ENCODE measurements at places on chromosomes 13 and 19. TPM values are rescaled to one million over a fixed set of nuclear protein-coding genes. Genes with fewer than 3 reads are reported as not detected.

Gene RASIP1
- 0.40 TPM for total RNA-seq

Gene ERFL
- 1.2 TPM for total RNA-seq

Gene ZNF681
- 5.8 TPM for total RNA-seq

Gene C19orf38
- 1.8 TPM for total RNA-seq

Gene CTXN1
- total RNA-seq, result 0.52 TPM

Gene FCGBP
- 7.0 TPM for total RNA-seq

Gene PEAK3
- total RNA-seq, result not detected

Gene LGALS7B
- total RNA-seq, result not detected

Gene RASGRP4
- 0.22 TPM for total RNA-seq

Gene S1PR5
- not detected for total RNA-seq

DNA sequence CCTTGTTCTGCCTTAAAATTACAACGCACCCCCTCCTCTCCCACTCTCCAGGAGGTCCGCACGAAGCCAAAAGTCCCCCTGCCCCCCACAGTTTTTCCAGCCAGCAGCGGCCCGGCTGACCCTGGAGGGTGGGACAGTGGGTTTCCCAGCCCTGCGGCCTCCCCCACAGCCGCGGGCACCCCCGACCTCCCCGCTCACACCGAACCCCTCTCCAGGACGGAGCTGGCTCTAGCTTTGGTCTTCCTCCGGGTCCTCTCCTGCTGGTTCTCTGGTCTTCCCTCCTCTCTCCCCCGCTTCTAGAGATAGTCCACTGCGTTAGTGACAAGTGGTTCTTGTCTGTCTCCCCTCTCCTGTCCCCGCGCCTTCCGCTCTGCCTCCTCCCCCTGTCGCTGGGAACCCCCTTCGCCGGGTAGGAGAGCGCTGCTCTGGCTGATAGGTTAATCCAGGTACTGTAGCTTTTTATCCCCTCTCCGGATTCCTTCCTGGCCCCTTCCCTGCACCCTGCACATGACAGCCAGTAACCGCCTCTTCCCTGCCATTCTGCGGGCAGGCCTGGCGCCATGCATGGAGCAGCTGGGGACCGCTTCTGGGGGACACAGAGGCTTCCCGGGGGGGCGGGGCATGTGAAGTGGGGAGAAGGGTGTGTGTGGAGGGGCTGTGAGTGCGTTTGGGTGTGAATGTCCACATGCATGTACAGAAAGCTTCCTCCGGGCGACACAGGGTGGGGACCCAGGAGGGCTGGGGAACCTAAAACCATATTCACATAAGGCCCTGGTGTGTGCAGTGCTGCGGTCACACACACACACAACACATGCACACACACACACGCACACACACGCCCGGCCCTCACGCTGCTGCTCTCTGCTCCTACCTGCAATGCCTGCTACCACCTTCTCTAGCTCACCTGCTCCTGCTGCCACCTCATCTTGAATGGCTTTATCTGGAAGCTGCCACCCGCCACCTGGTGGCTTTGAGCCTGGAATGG, 17.2 kb downstream of the PRR36 start:
- peaks cover 5% of the 10 kb centered on the region for H3K4me1 ChIP-seq
- no peak overlapping the region for H3K27ac ChIP-seq
- H3K4me3 ChIP-seq, result no peak overlapping the region

- peak overlapping the region; percentile 1 for H3K4me3 ChIP-seq
- DNase-seq, result no peak
- H3K27ac ChIP-seq, result peak overlapping the region; percentile 62
- no peaks in the 10 kb centered on the region for H3K27me3 ChIP-seq
- peaks cover 1% of the 10 kb centered on the region for H3K36me3 ChIP-seq
- H3K4me1 ChIP-seq, result peaks cover 25% of the 10 kb centered on the region
Observed at GRCh38 chr19:46967578-46968032, 52.0 kb upstream of the NPAS1 start.

- no peaks in the 10 kb centered on the region for H3K4me1 ChIP-seq
- no peak for DNase-seq
- no peak overlapping the region for H3K27ac ChIP-seq
Observed at GRCh38 chr19:30402436-30403202, 30.4 kb downstream of the ZNF536 start.

GRCh38 chr19:15544970-15545369, 36.6 kb downstream of the CYP4F22 start:
- no peak overlapping the region for H3K27ac ChIP-seq
- no peak overlapping the region for H3K4me3 ChIP-seq
- H3K27me3 ChIP-seq, result no peaks in the 10 kb centered on the region
- H3K36me3 ChIP-seq, result no peaks in the 10 kb centered on the region
- no peaks in the 10 kb centered on the region for H3K4me1 ChIP-seq

DNA sequence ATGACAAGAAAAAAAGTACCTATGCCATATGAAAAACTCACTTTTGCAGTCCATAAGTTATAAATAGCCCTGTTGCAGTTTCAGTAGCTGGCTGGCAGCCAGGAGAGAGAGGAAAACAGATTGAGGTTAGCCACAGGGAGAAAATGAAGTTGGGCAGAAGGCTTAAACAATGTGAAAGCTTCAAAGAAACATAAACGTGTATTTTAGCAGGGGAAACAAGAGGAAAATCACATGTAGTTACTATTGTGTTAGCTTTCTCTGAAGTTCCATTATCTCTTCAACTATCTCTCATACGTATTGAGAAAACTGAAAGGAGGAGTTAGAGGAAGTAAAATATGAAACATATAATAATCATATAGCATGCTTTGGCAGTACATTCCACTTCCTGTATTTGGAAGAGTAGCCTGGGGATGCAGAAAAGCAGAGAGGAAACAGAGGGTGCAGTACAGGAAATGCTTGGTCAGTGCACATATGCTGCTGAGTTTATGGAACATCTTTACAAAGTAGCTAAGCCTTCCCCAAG, 1551.1 kb downstream of the EFNB2 start:
- peak overlapping the region; percentile 73 for H3K27ac ChIP-seq
- peak; percentile 64 for DNase-seq
- peak overlapping the region; percentile 11 for H3K4me3 ChIP-seq
- H3K27me3 ChIP-seq, result no peaks in the 10 kb centered on the region
- H3K4me1 ChIP-seq, result peaks cover 23% of the 10 kb centered on the region

GRCh38 chr19:48295458-48295857, 25.6 kb downstream of the ZNF114 start:
- no peak overlapping the region for H3K27ac ChIP-seq
- no peak overlapping the region for H3K4me3 ChIP-seq
- H3K27me3 ChIP-seq, result no peaks in the 10 kb centered on the region
- DNase-seq, result no peak
- H3K4me1 ChIP-seq, result peaks cover 7% of the 10 kb centered on the region

- no peak overlapping the region for H3K4me3 ChIP-seq
- peaks cover 68% of the 10 kb centered on the region for H3K4me1 ChIP-seq
- H3K36me3 ChIP-seq, result no peaks in the 10 kb centered on the region
Observed at GRCh38 chr19:2616741-2617392, 85.6 kb downstream of the GNG7 start.

- no peak overlapping the region for H3K4me3 ChIP-seq
- no peak overlapping the region for H3K27ac ChIP-seq
- no peaks in the 10 kb centered on the region for H3K27me3 ChIP-seq
- no peaks in the 10 kb centered on the region for H3K4me1 ChIP-seq
- peaks cover 11% of the 10 kb centered on the region for H3K36me3 ChIP-seq
- no peak for DNase-seq
Observed at GRCh38 chr19:4316956-4317355, 12.6 kb downstream of the FSD1 start.

- H3K4me1 ChIP-seq, result peaks cover 48% of the 10 kb centered on the region
- no peaks in the 10 kb centered on the region for H3K27me3 ChIP-seq
- no peak overlapping the region for H3K4me3 ChIP-seq
- no peak for DNase-seq
Observed at GRCh38 chr19:11995174-11995573, 30.3 kb downstream of the ZNF763 start.

DNA sequence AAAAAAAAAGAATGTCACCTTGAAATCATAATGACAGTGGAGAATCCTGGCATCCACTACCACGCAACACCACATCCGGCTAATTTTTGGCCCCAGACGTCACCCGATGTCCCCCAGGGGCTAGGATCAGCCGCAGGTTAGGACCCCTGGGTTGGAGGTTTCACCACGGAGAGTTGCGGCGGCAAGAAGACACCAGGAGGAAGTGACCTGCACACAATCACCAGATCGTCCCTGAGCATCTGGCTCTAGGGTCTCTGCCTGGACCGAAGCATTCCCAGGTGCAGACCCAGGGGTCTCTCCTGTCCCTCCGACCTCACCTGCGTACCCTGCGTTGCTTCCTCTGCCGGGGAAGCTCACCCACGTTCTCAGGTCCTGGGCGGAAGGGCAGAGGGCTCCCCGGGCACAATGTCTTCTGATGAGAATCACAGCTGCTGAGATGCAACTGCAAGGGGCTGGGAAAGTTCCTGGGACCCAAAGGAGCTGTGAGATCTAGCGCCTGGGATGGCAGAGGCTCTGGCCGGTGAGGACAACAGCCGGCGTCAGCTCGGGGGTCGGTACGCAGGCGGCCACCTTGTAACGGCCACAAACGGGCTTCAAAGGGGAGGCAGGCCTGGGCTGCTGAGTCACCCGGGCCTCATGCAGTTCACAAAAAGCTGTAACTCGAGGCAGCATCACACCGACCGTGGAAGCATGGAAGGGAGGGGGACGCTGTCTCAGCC, 111.2 kb downstream of the GADD45B start:
- H3K27ac ChIP-seq, result no peak overlapping the region
- DNase-seq, result no peak
- H3K4me3 ChIP-seq, result no peak overlapping the region
- H3K36me3 ChIP-seq, result no peaks in the 10 kb centered on the region
- no peaks in the 10 kb centered on the region for H3K4me1 ChIP-seq

DNA sequence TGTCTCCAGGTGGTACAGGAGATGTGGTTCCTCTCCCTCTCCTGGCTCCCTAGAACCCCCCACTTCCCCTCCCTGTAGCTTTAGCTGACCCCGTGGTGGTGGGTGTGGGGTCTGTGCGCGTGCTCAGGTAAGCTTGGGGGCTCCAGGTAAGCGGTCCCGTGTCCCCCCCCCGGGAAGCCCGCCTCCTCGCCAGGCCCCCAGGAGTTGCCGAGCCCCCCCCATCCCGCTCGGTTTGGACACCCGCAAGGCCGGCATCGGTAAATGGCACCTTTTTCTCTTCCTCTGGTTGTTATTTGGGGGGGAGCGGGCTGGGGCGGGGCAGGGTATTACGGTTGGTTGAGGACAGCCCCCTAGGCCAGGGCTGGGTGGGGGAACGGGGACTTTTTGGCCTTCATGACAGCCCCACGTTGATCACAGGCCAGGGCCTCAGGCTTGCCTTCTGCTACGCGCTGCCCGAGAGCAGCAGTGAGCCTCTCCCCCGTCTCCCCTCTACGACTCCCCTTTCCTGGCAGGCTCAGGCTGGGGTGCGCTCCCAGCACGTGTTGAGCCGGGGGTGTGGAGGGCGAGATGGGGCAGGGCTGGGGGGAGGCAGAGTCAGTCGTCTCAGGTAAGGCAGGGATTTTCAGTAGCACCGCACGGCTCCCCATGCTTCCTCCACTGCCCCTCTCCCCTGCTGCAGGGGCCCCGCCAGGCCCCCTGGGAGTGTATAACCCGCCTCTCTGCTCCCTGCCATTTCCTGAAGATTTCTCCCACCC, 10.7 kb upstream of the LIN7B start:
- no peak overlapping the region for H3K4me3 ChIP-seq
- DNase-seq, result no peak
- H3K27ac ChIP-seq, result no peak overlapping the region
- H3K27me3 ChIP-seq, result no peaks in the 10 kb centered on the region

GRCh38 chr19:47020992-47021496, 1.4 kb downstream of the NPAS1 start:
- H3K27ac ChIP-seq, result no peak overlapping the region
- DNase-seq, result no peak
- peak overlapping the region; percentile 55 for H3K4me3 ChIP-seq
- H3K27me3 ChIP-seq, result peaks cover 60% of the 10 kb centered on the region

- peaks cover 6% of the 10 kb centered on the region for H3K36me3 ChIP-seq
- no peaks in the 10 kb centered on the region for H3K27me3 ChIP-seq
- peak overlapping the region; percentile 79 for H3K4me3 ChIP-seq
- peaks cover 47% of the 10 kb centered on the region for H3K4me1 ChIP-seq
- peak; percentile 63 for DNase-seq
Observed at GRCh38 chr19:2051773-2052704, 995 bp upstream of the MKNK2 start.

Measured in activated naive CD8-positive, alpha-beta T cell treated with anti-CD3 and anti-CD28 coated beads for 36 hours (primary cell).